GM10248 (cell line): ENCODE measurements at places on chromosomes 13 and 19.

- no peak for DNase-seq
Measured at GRCh38 chr13:27442071-27442647, 8.2 kb downstream of the MTIF3 start.

DNA sequence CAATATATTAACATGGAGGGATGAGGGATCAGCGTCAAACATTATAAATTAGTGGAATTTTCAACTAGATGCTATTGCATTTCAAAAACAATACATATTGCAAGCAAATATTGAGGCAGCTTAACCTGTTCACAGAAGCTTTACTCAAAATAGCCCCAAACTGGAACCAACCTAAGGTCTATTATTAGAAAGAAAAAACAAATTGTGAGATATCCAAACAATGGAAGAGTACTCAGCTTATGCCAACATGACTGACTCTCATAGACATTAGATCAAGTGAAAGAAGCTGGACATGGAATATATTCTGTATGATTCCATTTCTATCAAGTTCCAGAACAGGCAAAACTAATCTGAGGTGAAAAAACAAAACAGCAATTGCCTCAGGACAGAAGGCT is 27.6 kb upstream of the NEK3 start:
- no peak for DNase-seq

- DNase-seq, result peak; percentile 99
Measured at GRCh38 chr19:2041683-2042484, 9.2 kb downstream of the MKNK2 start.

DNA sequence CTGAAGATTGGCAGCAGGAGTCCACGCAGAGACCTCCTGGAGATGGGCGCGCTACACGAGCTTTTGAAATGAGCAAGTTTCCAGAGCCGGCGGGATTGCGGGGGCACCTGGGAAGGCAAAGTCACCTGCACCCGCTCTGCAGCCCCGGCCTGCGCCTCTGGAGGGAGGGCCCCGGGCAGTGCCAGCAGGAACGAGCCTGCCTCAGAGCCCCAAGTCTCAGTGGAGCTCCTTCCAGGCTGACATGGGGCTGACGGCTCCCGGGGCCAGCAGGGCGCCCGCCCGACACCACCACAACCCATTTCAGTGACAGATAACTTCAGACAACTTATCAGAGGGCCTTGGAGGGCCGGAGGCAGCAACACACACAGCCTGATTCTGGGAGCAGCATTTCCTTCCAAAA is 45.0 kb downstream of the RASA3 start:
- DNase-seq, result no peak

- no peak for DNase-seq
Measured at GRCh38 chr19:11860721-11861120, 12.2 kb downstream of the ZNF439 start.

DNA sequence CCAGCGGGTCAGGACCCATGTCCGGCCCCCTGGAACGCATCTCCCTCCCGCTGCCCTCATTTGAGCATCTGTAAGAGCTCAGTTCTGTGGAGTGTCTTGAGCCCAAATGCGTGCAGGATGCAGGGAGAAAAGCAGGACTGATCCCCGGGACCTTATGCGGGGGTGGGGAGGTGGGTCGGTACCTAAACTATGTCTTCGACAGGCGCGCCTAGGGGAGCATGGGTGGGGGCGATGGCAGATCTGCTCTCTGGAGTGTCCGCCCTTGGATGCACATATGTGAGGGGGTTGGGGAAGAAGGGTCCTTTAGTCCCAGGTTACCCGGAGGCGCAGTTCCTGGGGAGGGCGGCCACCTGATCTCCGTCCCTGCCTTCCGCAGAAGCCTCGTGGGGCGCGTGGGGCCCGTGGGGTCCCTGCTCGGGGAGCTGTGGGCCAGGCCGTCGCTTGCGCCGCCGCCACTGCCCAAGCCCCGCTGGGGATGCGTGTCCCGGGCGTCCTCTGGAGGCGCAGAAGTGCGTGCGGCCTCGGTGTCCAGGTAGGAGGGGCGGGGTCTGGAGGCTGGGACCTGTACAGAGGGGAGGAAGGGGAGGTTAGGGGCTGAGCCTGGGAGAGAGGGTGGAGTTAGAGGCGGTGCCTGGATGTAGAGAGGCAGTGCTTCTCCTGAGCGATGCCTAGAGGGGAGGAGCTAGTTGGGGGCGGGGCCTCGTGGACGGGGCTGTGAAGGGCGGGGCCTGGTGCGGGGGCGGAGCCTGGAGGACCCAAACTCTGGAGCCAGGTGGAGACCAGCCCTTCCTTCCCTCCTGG is 2.9 kb downstream of the CILP2 start:
- peak; percentile 88 for DNase-seq
